Left renal pelvis (tissue), 4 donors: ENCODE measurements at places on chromosomes 7 and 10.

DNA sequence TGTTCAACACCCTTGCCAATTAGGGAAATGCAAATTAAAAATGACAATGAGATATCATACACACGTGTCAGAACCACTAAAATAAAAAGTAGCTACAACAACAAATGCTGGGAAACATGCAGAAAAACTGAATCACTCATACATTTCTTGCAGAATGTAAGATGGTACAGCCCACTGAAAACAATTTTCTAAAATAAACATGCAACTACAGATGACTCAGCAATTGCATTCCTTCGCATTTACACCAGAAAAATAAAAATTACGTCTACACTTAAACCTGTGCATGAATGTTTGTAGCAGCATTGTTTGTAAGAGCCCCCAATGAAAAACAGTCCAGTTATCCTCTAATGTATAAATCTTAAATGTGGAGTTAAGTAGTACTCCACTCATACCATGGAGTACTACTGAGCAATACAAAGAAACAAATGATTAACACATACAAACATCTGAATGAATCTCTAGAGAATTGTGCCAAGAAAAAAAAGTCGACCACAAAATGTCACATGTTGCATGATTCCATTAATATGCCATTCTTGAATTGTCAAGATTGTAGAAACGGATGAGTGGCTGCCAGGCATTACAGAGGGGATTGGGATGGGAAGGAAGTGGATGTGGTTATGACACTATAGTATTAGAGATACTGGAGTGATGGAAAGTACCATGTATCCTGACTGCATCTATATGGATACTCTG, 134.6 kb upstream of the NPSR1 start:
- no peak for DNase-seq

DNA sequence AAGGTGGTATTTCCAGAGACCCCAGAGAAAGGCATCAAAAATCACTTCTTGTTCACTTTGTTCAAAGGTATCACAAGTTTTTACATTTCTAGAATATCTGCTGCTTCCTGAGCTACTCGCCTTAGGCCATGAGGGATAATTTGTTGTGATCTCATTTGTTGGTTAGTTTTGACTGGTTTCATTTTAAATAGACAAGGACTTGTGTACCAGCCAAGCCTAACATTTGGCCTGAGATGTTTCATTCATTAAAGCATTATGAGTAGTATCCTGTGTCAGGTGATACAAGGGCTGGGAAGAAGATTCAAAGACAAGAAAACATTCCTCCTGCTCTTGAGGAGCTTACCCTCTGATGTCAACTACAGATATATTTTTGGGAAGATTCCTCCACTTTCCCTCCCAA, 170.3 kb upstream of the FAM171A1 start:
- no peak for DNase-seq

GRCh38 chr7:47968847-47969774, 10.3 kb downstream of the HUS1 start:
- DNase-seq: no peak

GRCh38 chr7:87935384-87935706, 1.3 kb downstream of the ADAM22 start:
- no peak for DNase-seq

DNA sequence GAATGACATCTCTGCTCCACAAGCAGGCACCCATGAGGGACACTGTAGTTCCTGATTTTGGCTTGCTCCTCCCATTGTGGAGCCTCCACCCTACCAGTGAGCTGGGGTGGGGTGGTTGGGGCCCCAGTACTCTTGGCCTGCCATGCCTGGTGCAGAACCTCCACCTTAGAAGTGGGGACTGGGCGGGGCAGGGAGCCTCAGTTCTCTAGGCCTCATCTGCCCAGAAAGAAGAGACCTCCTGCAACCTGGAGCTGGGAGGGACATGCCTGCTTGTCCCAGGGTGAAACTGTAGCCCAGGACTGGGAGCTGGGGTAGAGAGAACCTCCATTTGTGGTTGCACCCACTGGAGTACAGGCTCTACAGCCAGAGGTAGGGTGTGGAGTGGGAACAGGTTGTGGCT, 14.4 kb downstream of the RAMP3 start:
- no peak for DNase-seq

DNA sequence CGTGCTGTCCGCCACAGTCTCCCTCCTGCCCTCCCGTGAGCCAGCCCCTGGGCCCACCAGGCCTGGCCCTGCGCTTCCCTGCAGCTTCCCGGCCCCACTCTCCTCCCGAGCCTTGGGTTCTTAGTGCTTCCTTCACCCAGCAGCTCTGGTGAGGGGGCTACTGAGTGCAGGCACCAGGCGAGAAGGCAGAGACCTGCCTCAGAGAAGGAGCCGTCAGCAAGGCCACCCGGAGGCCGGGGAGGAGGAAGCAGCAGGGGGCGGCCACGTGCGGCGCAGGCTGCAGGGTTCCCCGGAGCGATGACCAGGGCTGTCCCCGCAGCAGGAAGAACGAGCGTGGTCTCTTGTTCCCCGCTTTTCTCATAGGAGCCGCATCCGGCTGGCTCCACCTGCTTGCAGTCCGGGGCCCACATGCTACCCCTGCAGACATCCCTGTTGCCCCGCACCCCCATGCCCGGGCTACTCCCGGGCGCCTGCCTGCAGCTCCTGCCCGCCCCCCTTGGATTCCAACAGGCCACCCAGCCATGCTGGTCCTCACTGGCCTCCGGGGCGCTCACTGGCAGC, 20.5 kb downstream of the YKT6 start:
- no peak for DNase-seq

- DNase-seq: no peak
These were observed 48.9 kb upstream of the DUSP5 start for GRCh38 chr10:110448682-110449418.

- DNase-seq: no peak
These were observed 12.4 kb upstream of the SEC24C start for GRCh38 chr10:73731588-73732375.

GRCh38 chr7:149450821-149451220, 10.0 kb downstream of the ZNF777 start:
- DNase-seq: no peak

DNA sequence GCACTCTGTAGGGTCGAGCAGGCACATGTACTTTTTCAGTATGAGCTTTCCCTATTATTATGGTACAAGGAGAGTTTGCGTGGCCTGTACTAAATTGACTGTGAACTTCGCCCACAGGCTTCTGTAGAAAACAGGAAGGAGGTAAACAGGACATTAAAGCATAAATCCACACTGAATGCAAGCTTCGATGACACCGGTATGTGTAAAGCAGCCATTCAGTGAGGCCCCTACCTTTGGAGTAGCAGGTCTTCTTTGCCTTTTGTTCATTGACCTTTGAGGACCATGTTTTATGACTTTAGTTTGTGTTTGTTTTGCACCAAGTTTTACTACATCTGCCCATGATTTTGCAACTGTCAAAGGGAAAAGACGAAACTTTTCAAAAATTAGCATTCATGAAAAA, 14.5 kb downstream of the MKI67 start:
- no peak for DNase-seq
